T-cell (primary cell): ENCODE measurements at places on chromosomes 5 and 9.

- no peak for DNase-seq
Measured at GRCh38 chr5:54087436-54087835, 222.9 kb downstream of the ARL15 start.

- no peak for DNase-seq
Measured at GRCh38 chr5:99614888-99615287, 686.1 kb upstream of the CHD1 start.

DNA sequence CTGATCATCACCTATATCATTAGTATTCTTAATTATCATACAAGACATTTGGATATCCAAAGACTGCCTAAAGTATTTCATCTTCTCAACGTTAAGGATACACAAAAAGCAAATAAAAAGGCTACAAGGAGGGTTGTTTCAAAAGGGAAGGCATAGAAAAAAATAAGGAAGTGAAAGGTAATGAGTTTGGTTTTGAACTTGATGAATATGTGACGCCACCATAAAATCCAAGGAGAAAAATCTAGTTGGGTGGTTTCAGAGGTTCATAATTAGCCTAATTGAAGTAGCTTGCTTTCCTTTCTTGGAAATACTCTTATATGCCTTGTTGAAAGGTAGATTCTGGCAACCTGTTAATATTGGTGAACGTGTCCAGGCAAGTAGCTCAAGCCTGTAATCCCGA is 96.1 kb upstream of the SGCD start:
- DNase-seq: no peak

- no peak for DNase-seq
Measured at GRCh38 chr9:121115466-121115865, 40.7 kb downstream of the CNTRL start.

DNA sequence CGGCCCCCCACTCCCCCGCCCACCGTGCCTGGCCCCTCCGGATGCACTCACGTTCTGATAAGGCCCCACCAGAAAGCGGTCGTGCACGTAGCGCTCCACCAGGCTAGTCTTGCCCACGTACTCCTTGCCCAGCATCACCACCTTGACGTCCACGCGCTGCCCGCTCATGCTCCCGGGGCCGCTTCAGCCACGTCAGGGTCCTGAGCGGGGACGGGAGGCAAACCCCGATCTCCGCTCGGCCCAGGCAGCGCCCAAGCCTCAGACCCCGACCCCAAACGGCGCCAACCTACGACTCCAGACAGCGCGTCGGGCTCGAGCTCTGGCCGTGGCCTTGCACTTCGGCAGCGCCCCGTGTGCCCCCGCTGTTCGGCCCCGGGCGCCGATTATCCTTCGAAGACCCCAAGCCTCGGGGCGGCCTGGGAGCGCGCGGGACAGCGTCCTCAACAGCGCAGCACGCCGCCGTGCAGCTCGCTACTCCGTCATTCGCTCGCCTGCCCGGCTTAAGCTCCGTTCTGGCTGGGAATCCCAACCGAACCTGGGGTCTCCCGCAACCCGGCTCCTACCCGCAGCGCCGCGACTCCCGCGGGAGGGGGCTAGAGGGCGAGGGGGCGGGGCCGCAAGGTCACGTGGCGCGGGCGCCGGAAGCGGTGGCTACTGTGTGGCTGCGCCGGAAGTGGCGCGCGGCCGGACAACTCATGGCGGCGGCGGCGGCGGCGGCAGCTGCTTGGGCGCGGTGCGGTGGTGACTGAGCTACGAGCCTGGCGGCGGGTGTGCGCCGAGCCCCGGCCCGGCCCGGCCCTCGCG is at the start of the genes PRELID1 and RAB24:
TSS of gene PRELID1 (plus strand) at position 679 of the 804 bp plus-strand sequence. CDS start 187 bp downstream, outside the sequence.
TSS of gene RAB24 (minus strand) at position 599 of the 804 bp plus-strand sequence. CDS start at position 168, 431 bp downstream.
- DNase-seq: peak; percentile 88

GRCh38 chr5:181037365-181037861 is 2.7 kb upstream of the BTNL9 start:
- no peak for DNase-seq

GRCh38 chr9:2486988-2487387 is 134.6 kb upstream of the VLDLR start:
- no peak for DNase-seq

DNA sequence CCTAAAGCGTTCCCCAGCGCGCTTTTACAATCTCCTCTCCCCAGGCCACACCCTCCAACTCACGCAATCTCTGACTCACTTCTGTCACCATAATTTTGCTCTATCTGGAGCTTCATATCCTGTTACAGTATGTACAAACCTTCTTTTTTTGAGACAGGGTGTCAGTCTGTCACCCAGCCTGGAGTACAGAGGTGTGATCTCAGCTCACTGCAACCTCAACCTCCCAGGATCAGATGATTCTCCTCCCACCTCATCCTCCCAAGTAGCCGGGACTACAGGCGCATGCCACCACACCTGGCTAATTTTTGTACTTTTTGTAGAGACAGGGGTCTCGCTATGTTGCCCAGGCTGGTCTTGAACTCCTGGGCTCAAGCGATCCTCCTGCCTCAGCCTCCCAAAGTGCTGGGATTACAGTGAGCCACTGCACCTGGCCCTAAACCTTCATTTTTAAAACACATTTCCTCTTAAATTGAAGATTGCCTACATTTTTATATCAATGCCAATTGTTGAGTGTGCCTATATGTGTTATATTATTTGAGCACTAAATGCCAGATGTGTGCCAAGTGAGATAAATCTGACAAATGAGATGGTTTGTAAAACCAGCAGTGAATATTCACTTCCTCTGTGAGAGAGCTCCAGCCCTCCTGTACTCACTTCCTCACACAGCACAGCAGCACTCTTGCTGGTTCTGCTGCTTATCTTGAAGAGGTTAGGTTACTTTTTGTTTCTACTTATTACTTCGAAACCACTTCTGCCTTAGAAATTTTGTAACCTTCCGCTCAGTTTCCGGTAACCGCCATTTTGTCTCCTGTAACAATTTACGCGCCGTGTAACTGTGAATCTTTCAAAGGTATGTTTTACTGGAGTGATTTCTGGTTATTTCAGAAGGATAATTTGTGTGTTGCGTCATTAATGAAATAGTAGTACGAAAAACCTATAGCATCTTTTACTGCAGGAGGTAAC is 57.9 kb downstream of the DOCK8 start:
- DNase-seq: peak; percentile 74

- no peak for DNase-seq
Measured at GRCh38 chr9:71076096-71076495, 45.3 kb downstream of the TRPM3 start.

GRCh38 chr9:89436963-89437625 is 60.8 kb downstream of the SEMA4D start:
- peak; percentile 61 for DNase-seq

DNA sequence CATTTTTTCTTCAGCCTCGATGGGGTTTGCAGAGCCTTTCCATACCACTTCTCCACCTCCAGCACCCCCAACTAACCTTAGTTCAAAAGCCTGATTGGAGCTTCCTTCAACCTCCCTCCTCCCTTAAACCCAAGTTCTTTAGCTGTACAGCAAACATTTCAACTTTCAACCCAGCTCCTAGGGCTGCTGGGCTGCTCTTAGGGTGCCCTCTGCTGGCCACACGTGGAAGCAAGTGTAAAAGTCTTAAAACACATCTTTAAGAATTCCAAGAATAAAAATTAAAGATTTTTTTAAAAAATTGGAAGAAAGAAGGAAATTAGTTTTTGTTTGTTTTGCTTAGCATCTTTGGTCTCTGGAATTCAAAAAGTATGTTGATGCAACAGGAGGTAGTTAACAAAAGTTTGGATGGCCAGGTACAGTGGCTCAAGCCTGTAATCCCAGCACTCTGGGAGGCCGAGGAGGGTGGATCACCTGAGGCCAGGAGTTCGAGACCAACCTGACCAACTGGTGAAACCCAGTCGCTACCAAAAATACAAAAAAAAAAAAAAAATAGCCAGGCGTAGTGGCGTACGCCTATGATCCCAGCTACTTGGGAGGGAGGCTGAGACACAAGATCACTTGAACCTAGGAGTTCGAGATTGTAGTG is 15.5 kb upstream of the HSD17B3 start:
- peak; percentile 30 for DNase-seq

DNA sequence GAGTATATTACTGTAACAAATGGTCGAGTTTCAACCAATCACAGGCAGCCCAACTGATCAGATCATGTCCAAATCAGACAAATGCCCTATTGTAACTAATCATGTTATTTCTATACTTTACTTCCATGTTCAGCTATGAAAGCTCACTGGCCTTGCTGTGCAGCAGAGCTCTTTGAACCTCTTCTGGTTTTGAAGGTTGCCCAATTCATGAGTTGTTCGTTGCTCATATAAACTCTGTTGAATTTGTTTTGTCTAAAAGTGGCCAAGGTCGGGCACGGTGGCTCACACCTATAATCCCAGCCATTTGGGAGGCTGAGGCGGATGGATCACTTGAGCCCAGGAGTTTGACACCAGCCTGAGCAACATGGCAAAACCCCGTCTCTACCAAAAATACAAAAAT is 21.6 kb downstream of the PDE6A start:
- DNase-seq: no peak

- no peak for DNase-seq
Measured at GRCh38 chr5:80406980-80407734, 707 bp upstream of the ZFYVE16 start.

DNA sequence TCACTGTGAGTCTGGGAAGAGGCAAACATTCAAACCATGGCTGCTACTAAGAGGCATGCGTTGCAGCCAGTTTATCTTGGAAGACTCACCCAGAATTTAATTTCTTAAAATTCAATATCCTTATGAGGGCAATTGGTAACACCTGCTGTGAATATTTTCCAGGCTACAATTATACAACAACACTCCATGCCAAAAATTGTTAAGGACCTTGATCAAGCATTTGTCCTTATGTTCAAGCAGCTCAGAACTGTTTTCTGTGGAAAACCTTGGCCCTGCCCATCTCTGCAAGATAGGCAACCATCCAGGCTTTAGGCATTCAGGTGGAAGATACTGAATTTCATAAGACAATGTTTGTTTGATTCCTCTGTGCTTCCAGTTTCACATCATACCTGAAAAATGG is 327.8 kb downstream of the FBXL7 start:
- DNase-seq: no peak
